ENCODE measurements at places on chromosomes 13 and 19.

- DNase-seq: no peak
Measured at GRCh38 chr13:92769046-92769445, 457.6 kb upstream of the GPC6 start.

- DNase-seq: no peak
Measured at GRCh38 chr13:26561067-26561466, 3.6 kb downstream of the WASF3 start.

DNA sequence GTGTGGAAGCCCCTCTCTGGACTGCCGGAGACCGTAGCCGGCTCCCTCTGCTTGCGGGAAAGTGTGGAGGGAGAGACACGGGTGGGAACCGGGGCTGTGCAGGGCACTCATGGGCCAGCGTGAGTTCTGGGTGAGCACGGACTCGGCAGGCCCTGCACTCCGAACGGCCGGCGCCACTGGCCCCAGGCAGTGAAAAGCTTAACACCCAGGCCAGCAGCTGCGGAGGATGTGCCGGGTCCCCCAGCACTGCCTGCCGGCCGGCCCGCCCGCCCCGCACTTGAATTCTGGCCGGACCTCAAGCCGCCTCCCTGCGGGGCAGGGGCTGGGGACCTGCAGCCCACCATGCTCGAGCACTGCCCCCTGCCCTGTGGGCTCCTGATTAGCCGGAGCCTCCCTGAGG, 147.0 kb downstream of the FGF9 start:
- DNase-seq: no peak

- DNase-seq: no peak
Measured at GRCh38 chr19:16566702-16567101, 5.5 kb downstream of the SLC35E1 start.

DNA sequence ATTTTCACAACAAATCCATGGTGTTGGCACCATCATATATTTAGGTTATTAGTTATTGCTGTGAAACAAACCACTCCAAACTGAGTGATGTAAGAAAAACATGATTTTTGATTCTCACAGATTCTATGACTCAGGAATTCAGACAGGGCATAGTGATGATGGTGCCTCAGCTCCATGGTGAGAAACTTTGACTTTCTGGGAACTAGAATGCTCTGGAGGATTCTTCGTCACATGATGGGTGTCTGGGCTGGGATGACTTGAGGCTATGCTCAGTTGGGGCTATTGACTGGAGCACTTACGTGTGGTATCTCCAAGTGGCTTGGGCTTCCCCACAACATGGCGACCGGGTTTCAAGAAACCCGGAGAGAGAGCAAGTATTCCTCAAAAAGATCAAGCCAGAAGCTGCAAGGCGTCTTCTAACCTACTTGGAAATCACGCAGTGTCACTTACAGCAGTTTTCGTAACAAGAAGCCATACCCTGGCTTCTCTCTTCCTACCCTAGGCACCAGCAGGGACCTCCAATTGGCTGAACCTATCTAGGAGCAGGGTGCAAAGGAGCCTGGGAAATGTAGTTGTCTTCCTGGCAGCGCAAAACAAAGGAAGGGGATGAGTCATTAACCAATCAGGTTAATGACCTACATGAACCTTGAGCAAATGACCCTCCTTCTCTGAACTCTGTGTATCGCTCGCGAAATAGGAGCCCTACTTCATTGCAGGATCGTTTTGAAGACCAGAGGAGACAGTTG, 22.4 kb downstream of the VAV1 start:
- DNase-seq: no peak

- DNase-seq: no peak
Measured at GRCh38 chr13:76271728-76272232, 614.4 kb downstream of the KCTD12 start.

DNA sequence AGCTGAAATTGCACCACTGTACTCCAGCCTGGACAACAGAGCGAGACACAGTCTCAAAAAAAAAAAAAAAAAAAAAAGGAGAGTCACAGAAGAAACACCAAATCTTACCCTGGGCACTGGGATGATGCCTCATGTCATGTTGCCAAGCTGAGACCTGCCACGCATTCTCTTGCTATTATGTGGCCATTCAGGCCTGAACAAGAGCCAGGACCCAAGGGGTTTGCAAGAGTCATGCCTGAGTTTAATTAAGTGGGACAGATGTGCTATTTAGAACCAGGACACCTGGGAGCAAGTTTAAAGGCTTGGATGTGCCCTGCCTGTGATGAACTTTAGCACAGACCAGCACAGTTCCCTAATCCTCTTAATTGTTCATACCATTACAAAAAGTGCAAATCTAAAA, 9.8 kb downstream of the PNMA8A start:
- no peak for DNase-seq

DNA sequence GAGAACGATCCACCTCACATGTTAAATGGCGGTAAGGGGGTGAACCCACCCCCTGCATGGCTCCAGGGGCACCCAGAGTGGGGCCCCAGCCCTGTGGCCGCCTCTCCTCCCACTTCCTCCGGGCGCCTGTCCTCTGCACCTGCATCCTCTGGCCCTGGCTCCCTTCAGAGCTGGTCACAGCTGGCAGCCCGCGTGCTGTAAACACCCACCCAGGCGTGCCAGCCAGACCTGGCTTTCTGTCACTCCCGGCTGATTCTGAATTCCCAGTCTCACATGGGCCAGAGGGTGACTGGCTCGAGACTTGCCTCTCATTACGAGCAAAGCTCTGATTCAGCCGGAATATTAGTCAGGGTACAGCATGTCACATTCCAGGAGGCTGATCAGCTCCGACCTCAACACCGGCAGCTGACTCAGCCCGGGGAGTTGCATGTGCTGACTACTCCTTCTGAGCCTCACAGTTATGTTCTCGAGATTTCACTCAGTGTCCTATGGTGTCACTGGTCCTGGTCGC, 75.1 kb downstream of the GNG7 start:
- no peak for DNase-seq

DNA sequence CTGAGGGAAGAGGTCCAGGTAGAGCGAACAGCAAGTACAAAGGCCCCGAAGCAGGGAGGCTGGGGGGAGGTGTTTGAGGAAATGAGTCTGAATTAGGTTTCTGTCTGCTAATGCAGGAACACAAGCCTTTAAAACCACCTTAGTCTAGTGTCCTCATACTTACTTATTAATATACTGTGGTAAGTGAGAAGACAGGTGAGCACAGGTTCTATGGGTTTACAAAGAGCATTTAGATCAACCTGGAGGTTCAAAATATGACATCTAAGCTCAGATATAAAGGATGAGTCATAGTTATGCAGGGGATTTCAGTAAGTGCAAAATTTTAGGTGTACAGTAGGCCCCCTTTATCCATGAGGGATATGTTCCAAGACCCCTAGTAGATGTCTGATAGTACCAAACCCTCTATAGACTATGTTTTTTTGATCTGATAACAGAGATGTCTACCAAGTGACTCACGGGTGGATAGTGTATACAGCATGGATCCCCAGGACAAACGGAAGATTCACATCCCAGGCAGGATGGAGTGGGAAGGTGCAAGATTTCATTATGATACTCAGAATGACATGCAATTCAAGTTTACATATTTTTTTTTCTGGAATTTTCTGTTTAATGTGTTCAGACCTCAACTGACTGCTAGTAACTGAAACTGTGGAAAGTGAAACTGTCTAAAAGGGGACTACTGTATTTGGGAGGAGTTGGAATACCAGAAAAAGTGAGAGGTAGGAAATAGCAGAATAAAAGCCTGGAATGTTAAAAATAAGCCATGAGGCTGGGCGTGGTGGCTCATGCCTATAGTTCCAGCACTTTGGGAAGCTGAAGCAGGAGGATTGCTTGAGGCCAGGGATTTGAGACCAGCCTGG, 18.2 kb upstream of the MED4 start:
- no peak for DNase-seq

DNA sequence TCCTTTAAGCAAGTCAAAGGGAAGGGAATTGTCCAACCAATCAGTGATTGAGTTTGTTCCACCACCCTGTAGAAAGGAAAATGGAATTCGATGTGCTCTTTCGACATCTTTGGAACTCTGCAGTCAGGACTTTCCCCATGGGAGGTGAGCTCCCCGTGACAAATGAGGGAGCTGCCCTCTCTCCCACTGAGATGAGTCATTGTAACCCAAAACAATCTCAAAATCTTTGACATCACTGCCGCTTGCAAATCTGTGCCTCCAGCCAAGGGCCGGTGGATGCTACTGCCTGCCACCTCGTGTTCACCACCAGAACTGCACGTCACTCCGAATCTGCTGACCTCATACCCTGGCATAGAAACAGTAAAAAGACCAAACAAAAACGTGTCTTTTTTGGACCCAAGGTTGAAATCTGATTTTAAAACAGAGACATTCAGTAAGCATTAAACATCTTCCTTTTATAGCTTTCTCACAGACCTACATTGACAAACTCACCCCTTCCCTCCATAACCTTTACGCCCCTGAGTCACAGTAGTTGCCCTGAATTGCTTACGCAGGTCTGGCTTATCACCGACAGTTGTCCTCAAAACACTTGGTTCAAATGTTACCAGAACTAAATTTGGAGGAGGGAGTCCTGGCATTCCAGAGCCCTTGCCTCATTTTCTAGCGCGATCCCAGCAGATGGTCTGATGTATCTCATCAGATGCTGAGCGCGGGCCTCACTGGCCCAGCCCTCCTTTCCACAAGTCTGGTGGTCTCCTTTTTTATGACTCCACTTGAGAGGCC, 105.2 kb downstream of the COL4A2 start:
- no peak for DNase-seq

DNA sequence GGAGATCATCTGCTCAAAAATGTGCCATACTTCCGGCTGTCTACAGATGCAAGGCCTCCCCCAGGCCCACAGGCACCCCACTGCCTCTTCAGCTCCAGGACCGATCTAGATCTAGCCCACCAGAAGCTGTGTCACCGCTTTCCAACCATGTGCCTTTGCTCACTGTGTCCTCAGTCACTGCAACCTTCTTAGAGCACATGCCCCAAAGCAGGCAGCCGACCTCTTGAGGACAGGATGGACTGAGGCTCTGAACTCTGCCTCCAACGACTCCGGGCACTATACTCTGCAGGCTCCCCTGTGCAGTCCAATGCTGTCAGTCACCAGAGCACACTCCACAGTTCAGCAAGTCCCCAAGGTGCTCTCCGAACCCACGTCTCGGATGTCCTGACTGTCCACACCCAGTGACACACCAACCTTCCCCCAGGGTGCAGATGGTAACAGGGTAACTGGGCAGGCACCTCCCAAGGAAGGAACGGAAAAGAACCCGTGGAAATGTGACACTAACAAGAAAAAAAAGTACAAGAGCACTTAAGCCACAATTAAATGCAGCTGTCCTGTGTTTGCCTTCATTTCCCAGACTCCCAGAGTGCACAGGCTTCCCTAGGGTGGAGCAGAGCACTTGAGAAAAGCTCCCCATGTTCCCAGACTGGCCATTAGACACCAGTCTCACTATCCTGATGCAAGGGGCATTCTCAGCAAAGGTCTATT, 4.8 kb downstream of the STK24 start:
- no peak for DNase-seq

DNA sequence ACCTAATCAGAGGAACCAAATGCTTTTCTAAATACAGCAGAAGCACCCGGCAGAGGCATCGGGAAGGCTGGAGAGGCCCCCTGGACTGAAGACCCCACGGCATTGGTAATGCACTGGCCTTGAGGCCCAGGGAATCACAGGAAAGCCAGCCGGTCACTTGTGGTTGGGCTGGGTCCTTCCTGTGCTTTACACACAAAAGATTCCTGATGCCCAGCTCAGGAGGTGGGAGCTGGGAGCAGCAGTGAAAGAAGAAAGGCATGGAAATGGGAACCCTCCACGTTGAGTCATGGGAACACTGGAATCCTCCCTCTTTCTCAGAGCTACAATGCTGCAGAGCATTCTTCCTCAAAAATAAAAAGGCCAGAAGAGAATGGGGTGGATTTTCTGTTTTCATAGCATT, 126.4 kb downstream of the TNFRSF19 start:
- DNase-seq: no peak

GRCh38 chr19:47215581-47215980, 15.4 kb downstream of the BBC3 start:
- DNase-seq: no peak

- DNase-seq: no peak
Measured at GRCh38 chr19:940591-941291, 14.9 kb downstream of the ARID3A start.

GRCh38 chr13:27790523-27790922, 1.8 kb upstream of the GSX1 start:
- DNase-seq: no peak

DNA sequence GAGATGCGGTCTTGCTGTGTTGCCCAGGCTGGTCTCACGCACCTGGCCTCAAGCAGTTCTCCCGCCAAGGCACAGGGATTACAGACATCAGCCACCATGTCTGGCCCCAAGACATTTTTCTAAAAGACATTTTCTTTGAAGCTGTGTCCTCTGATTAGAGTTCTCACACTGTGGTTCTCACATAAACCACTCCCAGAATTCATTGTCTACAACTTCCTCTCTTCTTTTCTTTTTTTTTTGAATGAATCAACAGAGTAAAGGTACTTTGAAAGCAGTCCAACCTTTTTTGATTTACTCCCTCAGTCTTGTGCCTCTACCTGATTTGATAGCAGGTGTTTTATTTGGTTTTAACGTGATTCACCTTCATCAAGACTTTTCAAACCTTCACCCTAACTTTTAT, 14.3 kb upstream of the SHD start:
- no peak for DNase-seq

DNA sequence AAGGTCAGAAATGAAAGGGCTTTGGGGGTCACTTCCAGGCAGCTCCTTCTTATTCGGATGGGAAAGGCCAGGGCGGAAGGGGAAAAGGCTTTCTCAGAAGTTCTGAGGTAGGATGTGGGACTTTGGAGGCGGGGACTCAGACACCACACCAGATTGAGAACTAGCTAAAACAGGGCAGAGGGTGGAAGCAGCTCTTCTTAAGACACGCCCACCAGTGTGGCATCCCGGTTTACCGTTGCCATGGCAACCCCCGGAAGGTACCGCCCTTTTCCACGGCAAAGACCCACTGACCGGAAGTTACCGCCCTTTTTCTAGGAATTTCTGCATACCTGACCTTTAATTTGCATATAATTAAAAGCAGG, 3.8 kb upstream of the LILRA5 start:
- DNase-seq: no peak

GRCh38 chr13:33051632-33052031, 35.4 kb downstream of the KL start:
- DNase-seq: no peak

DNA sequence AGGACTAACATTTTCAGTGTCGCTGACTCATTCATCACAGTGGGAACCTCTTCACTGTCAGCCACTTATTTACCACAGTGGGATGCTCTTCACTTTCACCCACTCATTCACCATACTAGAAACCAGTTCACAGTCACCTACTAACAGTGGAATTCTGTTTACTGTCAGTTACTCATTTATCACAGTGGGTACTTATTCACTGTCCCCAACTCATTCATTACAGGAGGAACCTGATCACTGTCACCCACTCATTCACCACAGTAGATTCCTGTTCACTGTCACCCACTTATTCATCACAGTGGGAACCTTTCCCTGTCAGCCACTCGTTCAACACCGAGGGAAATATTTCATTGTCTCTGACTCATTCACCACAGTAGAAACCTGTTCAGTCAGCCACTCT, 10.1 kb upstream of the ZNF85 start:
- no peak for DNase-seq

GRCh38 chr19:38975214-38975860, at the start of gene FBXO17:
TSS of gene FBXO17 (minus strand) at chr19:38975742. CDS start at chr19:38950319, 25,423 bp downstream.
- DNase-seq: no peak

- no peak for DNase-seq
Measured at GRCh38 chr13:59673286-59673685, 490.4 kb downstream of the DIAPH3 start.

- no peak for DNase-seq
Measured at GRCh38 chr19:55197528-55197927, 11.8 kb downstream of the PTPRH start.

- DNase-seq: no peak
Measured at GRCh38 chr19:56969156-56969555, 128.6 kb upstream of the PEG3 start.

GRCh38 chr19:30556230-30556711, 184.1 kb downstream of the ZNF536 start:
- DNase-seq: no peak
